Naive B cell (primary cell): ENCODE measurements at places on chromosomes 2 and 18. TPM values are rescaled to one million over a fixed set of nuclear protein-coding genes. Genes with fewer than 3 reads are reported as not detected.

- DNase-seq: no peak
Measured at GRCh38 chr2:149564097-149564496, 23.5 kb downstream of the MMADHC start.

Gene CD28
- 0.19 TPM for polyA plus RNA-seq

DNA sequence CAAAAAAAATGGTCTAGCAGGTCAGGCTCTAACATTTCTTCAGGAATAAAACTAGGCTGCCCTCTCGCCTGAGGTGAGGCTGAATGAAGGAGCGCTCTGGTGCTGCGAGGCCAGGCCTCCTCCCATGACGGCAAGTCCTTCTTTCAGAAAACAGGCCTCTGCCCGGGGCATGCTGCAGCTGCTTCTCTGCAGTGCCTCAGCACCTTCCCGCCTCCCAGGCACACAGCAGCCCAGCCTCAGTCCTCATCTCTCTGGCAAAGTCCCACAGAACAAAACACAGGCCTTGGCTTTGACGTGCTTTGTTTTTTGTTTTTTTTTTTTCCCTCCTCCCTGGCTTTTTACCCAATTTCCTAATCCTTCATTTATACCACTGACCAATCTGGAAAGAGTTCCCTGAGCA is 74.8 kb downstream of the BCL11A start:
- DNase-seq: no peak

Gene PLB1
- 2.3 TPM for polyA plus RNA-seq

- DNase-seq: no peak
Measured at GRCh38 chr2:101025561-101025960, 23.5 kb downstream of the RPL31 start.
